Mammary epithelial cell (primary cell): ENCODE measurements at places on chromosomes 16 and 17. TPM values are rescaled to one million over a fixed set of nuclear protein-coding genes. Genes with fewer than 3 reads are reported as not detected.

DNA sequence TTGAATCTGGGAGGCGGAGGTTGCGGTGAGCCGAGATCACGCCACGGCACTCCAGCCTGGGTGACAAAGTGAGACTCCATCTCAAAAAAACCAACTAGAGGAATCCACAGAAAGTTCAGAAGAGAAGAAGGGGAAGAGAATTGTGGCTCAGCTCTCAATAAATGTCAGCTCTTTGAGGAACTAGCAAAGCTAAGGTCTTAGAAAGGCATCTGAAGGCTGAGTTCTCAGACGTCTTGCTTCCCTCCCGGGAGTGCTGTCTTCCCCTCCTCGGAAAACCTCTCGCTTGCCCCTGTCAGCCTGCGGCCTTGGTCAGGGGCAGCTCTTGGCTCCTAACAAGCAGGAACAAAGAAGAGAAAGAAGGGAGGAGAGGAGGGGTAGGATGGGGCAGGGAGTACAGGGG lies 5.3 kb downstream of the SHPK start:
- DNase-seq = no peak

DNA sequence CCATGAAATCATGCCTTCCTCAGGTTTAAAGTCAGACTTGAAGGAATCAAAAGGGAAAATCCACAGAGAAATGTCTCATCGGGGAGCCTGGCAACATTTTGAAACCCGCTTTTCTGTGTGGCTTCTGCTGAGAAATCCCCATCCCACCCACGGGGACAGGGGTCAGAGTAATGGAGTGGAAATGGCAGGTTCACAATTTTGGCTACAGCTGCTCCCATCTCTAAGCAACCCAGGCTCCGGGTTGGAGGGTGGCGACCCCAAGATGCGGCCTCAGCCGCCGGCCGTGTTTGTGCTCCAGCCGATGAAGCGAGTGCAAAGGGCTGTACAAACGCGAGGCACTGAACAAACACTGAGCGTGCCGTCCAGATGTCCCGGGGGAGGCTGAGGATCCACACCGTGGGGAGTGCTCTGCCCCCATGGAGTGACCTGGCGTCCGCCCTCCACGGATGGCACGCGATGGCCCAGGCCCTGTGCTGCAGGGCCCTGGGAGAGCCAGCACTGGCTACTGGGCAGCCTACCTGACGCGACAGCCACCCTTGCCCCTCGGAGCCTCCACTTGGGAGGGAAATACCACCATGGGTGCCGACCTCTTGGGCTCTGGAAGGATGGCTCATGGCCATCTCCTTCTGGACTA lies 22.2 kb downstream of the SLC43A2 start:
- no peak for DNase-seq

DNA sequence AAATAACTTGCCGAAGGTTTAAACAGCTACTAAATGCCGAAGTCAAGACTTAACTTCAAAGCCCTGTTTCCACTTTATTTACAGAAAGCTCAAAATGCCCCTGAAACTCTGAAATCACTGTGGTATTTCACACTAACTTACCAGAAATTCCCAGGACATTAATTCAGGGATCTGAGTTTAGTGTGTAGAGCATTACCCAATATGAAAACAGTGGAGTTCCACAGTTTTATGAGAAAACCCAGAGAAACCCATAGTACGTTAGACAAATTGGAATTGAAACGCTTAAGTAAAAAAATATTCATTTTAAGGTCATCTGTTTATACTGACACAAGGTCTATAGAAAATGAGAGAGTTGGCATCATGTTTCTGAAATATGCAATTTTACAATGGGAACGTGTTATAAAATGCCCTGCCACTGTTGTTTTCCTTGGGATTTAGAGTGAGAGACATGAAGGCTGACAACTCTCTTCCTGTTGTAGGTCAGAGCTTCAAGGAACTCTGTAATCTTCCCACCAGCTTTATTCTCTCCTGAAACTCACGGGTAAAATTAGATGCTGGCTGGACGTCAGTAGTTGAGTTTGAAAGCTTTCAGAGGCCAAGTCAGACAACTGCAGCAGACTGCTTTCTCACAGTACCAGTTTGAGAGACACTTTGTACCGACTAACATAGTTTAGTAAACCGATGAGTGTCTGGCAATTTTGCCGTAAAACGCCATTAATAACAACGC lies 139.4 kb upstream of the TBX2 start:
- DNase-seq = no peak

- peak; percentile 89 for DNase-seq
Measured at GRCh38 chr16:87201052-87201451, 116.1 kb downstream of the C16orf95 start.

DNA sequence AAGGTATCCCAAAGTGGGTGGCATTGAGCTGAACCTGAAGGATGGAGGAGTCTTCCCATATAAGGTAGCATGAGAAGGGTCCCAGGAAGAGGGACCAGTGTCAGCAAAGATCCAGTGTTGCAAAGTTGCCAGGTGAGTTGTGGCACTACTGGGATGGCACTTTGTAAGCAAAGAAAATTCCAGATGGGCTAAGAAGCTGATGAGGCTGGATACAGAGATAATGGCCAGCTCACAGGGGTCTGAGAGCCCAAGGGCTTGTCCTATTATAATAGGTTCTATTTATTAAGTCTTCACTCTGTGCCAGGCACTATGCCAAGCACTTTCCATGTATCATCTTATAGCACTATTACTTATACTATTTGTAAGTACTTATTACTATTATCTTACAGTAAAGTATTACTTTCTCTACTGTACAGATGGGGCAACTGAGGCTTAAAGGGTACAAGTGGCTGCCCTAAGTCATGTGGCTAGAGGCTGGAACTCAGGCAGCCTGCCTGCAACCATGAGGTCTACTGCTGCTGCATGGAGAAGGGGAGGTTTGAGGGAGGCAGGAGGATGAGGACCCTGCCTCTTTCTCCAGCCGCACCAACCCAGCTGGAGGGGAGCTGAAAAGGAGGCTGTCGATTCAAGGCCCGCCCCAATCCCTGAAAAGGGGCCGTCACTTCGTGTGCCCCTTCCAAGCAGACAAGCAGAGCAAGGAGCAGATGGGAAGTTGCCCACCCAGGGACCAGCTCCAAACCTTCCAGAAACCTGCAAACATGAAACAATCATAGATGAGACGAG lies 86.5 kb downstream of the C16orf78 start:
- no peak for DNase-seq

DNA sequence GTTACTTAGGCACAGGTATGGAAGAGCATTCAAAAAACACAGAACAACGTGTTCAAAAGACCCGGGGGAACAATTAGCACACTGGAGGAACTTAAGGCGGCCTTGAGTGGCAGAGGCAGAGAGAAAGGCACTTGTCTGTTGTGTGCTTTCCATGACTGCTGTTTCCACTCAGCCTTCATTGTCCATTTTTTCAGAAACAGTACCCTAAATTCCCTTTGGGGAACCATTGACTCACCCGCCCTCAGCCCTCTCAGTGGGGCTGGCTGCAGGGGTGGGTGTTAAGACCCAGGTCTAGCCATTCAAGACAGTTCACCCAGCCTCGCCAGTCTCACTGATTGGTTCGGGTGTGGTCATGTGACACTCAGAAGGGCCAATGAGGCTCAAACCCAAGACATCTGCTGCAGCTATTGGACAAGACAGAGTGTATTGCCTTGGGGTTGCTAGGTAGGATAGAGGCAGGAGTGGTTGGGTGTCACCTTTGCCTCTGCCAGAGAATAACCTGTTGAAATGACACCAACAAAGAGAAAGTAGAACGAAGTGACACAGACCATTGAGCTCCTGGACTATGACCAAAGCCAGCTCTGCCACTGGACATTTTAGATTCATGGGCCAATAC lies 19.6 kb upstream of the CEP20 start:
- peak; percentile 48 for DNase-seq

DNA sequence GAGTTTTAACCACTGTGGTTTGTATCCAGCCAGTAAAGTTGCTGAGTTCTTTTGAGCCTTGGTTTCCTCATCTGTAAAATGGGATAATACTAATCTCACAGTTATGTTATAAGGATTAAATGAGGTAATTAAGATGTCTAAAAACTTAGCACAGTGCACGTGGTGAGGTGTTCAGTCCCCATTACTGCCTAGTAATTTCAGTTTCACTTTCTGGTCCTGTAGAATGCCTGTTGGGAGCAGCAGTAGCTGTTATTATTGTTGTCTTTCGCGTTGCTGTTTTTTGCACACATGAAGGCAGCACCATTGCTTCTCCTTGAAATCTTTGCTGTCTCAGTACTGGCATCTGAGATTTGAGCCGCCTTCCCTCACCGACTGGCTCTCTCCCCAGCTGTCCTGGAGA lies 182.4 kb downstream of the DNAH9 start:
- no peak for DNase-seq

DNA sequence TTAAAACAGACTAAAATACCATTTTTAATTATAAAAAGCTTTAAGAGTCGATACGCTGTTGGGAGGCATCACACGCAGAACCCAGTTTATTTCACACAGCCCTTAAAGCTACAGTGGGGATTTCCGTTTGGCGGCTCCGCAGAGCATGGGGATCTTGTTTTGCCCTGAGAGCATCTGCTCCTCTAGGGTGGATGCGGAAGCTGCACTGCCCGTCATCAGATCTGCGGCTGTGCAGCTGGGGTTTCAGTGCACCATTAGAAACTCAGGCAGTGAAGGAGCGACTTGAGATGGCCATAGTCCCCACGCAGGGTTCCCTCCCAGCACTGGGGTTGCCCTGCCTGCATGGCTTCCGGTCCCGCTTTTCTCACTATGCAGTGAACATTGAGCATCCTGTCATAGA lies 62.2 kb upstream of the CHMP6 start:
- no peak for DNase-seq

DNA sequence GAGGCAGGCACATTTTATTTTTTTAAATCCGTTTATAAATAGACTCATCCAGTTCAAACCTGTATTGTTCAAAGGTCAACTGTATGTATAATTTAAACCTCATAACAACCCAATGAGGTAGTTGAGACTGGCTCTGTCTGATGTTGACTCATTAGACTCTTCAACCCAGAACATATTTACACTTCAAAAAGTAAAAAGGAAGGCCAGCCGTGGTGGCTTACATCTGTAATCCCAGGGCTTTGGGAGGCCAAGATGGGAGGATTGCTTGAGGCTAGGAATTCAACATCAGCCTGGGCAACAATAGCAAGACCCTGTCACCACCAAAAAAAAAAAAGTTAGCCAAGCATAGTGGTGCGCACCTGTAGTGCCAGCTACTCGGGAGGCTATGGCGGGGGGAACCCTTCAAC lies 32.5 kb upstream of the DHRS7B start:
- DNase-seq = no peak

DNA sequence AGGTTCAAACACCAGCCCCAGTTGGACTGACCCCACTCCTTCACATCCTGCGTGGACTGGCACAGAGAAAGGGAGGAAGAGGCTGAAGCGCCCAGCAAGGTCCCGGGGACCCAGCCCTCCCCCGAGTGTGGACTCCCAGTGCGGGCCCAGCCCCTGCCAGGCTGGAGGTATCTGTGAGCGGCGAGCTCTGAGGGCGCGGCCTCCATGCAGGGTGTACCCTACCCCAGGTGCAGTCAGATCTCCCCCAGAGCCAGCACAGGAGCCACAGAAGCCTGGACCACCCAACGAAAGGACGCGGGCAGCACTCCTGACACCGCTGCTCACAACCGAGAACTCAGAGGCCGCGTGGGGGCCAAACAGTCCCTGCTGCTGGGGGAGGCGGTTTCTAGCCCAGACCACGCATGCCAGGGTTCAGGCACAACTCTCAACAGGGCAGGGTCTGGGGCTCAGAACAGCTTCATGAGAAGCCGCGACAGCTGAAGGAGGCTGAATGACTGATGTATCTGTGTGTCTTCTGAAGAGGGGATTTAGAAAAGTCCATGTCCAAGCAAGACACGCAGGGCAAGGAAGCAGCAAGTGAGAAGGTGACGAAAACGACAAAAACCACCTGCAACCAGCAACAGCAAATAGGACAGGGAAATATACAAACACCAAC lies 8.5 kb downstream of the SLC38A10 start:
- DNase-seq = no peak

- DNase-seq = no peak
Measured at GRCh38 chr17:72998343-72998742, 94.1 kb downstream of the SLC39A11 start.

DNA sequence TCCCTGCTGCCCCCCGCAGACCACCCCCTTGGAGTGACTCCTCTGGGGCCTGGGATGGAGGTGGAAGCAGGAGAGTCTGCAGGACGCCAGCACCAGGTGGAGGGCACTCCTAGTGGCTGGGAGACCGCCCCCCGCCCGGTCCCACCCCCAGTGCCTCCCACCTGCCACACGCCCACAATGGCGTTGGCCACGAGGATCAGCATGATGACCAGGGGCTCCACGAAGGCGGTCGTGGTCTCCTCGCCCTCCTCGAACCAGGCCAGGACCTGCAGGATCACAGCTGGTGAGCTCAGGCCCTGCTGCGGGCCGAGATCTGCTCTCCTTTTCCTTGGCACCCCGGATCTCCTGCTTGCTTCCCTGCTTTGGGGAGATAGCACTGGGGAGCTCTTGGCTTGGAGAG lies 12.8 kb downstream of the ATP2A3 start:
- DNase-seq = no peak

- peak; percentile 59 for DNase-seq
Measured at GRCh38 chr16:67284699-67285646, 5.6 kb downstream of the PLEKHG4 start.

DNA sequence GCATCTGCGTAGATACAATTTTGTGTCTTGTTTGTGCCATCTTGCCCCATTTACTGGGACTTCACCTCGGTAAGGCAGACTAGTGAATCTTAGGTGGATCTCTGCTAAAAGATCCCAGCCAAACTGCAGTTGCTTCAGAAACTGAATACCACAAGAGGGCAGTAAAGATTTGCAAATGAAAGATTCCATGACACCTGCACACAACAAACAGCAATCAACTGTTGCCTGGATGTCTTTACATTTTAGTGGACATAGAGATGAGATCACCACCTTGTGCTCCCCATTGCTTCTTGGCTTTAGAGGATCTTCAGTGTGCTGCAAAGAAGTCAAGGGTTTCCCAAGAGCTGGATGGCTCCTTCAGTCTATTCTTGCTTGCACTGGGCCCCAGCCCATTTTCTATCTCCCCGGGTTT lies 119.2 kb upstream of the CACNG5 start:
- peak; percentile 61 for DNase-seq

DNA sequence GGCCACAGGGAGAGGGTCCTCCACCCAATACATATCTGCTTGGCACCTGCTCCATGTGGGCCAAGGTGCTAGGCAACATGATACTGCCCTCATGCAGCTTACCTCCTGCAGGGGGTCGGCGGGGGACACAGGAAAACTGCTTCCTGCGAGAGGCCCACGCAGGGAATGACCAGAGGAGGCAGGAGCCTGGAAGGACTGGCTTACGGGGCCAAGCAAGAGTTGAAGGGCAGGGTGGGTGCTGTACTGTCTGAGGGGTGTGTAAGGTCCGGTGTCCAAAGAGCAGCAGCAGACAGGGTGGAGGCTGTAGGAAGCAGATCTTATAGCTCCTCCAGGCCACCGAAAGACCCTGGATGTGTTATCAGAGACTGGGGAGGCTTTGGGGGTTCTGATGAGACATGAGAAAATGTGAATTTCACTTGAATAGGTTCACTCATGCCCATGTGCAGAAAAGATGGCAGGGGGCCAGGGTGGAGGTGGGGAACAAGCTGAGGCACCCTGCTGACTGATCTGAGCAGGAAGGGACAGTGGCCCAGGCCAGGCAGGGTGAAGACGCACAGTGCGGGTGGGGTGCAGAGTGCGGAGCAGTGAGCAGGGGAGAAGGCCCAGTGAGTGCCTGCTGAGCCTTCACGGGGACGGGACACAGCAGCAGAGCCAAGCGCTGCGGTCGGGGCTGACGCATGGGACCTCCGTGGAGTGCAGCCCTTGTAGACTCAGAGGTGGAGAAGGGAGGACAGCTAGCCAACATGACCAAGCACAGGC lies 8.3 kb downstream of the FLCN start:
- DNase-seq = no peak

TNP2 gene
- total RNA-seq = not detected

PRKCB gene
- not detected for total RNA-seq

USH1G gene
- 0.17 TPM for total RNA-seq

DNAH3 gene
- 0.40 and 0.54 TPM in 2 replicates for total RNA-seq

CCL17 gene
- total RNA-seq = not detected

FGF11 gene
- total RNA-seq = 20.2 TPM

TCAP gene
- 0.42 and 0.43 TPM in 2 replicates for total RNA-seq

KRTAP16-1 gene
- total RNA-seq = not detected
